ENCODE measurements at places on chromosomes 1 and 21.

GRCh38 chr21:42258150-42258884 is 39.4 kb downstream of the ABCG1 start:
- peak; percentile 50 for DNase-seq

- no peak for DNase-seq
Measured at GRCh38 chr1:217211486-217211885, 419.4 kb downstream of the GPATCH2 start.

DNA sequence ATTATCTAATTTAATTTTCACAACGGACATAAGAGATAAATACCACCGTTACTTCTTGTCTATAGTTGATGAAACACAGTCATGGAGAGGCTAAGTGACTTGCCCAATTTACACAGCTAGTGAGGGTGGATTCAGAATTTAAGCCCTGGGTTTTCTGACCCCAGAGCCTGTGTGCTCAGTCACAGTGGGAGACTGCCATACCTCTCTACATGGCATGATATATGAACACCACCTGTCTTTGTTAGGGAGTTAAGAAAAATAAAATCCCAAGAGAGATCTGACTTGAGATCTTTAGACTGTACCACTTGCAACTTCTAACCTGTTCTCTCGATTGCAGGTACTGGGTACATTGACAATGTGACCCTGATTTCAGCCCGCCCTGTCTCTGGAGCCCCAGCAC is 40.3 kb downstream of the LAMC2 start:
- DNase-seq: no peak

GRCh38 chr1:8903410-8903809 is 24.9 kb upstream of the ENO1 start:
- DNase-seq: no peak

DNA sequence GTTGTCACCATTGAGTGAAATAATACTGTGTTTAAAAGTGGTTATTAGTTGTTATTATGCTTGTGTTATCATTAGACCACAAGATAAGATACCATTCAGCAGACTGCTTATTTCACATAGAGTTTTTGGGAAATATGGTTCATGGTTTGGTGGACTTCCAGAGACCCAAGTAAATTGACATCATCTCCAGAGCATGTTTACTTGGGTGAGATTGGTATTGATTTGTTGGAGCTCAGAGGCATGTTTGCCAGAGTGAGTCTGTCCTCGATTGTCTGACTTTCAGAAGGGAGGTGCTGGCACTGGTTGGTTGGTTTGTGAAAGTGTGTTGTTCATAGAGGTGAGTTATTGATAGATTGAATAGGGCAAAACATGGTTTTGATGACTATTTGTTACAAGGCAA is 291.4 kb downstream of the TGFB2 start:
- no peak for DNase-seq

DNA sequence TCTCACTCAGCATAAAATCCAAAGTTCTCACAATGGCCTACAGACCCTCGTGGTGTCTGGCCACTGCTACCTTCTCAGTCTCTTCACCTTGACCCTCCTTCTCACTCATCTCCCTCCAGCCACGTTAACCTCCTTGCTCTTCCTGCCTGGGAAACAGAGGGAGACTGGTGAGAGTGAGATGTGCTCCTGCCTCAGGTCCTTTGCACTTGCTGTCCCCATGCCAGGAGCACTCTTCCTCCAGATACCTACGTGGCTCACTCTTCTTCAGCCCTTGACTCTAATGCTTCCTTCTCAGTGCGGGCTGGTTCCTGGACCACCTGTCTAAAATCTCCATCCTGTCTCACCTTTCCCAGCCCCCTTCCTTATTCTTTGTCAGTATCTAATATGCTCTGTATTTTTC is 24.7 kb downstream of the TRIM62 start:
- no peak for DNase-seq

- DNase-seq: no peak
Measured at GRCh38 chr1:221873673-221874072, 131.8 kb upstream of the DUSP10 start.

DNA sequence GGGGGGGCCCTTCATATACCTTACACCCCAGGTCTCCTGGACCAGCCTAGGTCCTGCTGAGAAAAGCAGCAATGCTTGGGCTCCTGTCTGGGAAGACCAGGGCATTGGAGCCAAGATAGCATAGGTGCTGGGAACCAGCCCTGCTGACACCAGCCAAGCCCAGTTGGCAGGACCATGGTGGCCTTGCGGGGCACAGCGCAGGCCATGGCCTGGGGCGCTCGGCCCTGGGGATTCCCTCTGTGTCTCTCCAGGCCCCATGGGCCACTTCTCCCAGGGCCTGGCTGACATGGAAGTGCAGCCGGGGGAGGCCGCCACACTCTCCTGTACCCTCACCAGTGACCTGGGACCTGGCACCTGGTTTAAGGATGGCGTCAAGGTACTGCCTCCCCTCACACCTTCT is 23.3 kb downstream of the IGFN1 start:
- no peak for DNase-seq

DNA sequence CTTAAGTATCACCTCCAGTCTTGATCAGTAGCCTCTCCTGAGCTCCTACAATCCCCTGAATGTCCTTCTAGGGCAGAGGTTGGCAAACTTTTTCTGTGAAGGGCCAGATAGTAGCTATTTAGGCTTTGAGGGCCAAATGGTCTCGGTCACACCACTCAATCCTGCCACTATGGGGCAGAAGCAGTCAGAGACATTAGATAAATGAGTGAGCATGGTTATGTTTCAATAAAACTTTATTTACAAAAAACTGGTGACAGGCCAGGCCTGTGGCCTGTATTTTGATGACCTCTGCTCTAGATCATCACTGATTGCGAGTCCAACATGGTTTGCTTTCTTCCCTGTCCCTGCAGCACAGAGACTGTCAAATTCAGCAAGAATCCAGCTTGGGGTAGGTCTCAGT is 36.3 kb downstream of the LRP8 start:
- no peak for DNase-seq

DNA sequence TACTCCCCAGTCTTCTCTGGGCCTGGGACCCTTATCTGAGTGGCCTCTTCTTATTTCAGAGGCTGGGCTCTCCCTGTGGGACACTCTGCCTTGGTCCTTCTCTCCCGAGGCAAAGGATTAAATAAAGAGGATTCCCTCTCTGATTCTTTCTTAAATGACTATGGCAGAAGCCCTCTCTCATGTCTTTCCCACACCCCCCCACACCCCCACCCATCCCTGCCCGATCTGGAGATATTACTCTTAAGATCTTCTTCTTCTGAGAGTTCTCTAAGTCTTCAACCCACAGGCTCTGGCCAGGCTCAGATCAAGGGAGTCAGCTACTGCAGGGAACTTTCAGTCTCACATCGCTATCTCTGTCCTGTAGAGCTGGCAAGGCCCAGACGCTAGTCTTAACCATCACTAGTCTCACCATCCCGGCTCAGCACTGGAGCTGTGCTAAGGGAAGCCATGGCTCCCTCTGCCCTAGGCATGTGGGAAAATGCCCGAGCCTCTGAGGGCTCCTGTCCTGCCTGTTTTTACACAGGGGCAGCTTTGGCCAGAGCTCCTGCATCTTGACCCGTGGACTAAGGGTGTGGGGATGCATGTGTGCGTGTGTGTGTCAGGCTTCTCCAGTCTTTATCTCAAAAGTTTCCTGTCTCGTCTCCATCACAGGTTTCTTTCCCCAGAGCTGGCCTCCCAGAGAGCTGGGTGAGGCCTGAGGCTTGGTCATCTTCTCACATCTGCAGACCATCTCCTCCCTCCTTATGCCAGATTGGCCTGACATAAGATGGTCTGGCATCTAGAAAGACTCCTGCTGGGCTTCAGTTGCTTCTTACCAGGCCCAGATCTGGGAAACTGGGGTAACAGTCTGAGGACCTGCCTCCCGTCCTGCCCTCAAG is 36.7 kb downstream of the LGR6 start:
- DNase-seq: no peak

GRCh38 chr1:232853994-232854797 is 49.0 kb downstream of the MAP10 start:
- DNase-seq: no peak

DNA sequence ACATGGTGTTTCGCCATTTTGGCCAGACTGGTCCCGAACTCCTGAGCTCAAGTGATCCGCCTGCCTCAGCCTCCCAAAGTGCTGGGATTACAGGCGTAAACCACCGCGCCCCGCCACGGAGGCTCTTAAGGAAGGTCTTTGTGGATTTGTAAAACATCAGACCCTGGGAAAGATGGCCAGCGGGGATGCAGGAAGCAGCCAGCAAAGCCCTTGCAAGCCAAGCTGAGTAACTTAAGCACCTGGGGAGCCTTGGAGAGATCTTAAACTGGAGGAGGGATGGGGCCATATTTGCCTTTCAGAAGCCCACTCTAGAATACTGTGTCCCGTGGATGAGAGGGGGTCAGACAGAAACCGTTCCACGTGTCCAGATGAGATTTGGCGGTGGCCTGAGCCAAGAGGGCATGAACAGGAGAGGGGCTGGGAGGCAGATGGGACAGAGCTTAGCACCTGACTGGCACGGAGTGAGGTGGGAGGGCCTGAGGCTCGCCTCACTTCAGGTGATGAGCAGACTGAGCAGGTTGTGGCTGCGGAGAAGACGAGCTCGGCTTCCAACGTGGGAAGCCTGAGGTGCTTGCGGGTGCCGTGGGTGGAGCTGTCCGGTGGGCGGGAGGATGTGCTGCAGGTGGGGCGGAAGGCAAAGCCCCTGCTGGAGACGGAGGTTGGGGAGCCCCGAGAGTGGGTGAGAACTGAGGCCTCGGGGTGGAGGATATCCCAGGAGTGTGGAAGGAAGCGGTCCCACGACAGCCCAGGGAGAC is 11.7 kb downstream of the C1orf216 start:
- no peak for DNase-seq

DNA sequence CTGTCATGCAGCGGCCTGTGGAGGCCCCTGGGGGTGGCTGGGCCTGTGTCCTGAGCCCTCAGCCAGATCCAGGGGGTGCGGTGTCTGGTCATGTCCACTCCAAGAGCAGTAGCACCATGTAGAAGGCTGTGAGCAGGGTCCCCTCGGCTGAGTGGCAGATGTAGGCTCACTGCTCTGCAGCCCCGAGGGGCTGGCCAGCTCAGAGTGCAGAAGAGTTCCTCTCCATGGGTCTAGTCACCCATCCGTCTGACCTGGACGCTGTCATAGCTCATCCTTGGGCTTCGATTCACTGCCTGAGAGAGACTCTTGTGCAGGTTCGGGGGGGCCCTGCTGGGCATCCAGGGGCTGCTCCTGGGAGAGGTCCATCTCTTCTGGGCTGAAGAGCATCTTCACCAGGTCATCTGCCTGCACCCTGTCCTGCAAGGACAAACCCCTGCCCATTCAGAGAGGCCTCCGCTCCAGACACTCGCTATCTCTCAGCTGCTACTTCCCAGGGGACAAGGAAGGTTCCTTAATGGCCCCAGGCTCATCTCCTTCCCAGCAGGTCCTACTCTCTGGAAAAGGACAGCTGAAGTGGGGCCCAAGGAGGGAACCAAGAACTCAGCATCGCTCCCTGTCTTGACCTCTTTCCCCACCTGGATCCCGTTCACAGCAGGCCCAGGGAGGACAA is 6.5 kb upstream of the CLDN19 start:
- DNase-seq: no peak

- DNase-seq: no peak
Measured at GRCh38 chr1:165849353-165850133, 22.1 kb downstream of the UCK2 start.

DNA sequence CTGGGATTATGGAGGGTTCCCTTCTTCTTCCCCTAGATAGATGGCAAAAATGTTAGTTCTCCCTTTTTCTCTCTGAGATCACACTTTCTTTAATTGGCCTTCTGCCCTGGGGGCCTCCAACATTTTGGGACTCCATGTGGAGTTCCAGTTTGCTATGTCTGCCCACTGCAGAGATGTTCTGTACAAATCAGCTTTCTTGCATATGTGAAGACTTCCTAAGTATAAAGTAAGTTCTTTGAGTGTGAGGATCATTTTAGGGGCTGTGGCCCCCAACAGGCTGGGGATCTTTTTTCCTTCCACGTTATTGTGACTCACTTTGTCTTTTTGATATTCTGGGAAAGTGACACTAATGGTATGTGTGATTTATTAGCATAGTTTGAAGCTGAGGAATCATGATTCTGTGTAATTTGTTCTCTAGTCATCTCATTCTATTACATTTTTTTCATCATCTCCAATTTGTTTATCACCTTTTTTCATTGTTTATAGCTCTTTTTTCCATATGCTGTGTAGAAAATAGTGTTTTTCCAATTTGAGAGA is 48.2 kb downstream of the HHAT start:
- no peak for DNase-seq

DNA sequence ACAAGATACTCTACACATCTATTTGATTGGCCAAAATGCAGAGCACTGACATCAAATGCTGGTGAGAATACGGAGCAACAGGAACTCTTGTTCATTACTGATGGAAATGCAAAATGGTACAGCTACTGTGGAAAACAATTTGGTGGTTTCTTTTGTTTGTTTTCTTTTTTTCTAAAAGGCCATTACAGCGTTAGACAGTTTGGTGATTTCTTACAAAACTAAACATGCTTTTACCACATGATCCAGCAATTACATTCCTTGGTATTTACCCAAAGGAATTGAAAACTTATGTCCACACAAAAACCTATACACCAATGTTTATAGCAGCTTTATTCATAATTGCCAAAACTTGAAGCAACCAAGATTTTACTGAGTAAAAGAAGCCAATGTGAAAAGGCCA is 66.4 kb upstream of the FBXO28 start:
- DNase-seq: no peak

DNA sequence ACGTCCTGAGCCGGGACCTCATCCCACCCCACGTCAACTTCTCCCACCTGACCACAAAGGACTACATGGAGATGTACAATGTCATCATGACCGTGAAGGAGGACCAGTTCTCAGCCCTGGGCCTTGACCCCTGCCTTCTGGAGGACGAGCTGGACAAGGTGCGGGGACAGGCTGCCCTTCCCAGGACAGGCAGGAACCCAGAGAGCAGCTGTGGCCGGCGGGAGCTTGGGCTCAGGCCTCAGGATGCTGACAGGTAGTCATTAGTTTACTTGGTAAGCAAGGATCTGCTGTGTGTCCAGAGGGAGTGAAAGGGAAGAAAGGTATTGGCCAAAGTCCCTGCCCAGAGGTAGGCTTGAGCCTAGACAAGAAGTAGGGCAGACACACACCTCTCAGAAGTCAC is 17.6 kb upstream of the KCNC4 start:
- no peak for DNase-seq

GRCh38 chr1:88741413-88741812 is 57.3 kb downstream of the PKN2 start:
- DNase-seq: no peak

- DNase-seq: no peak
Measured at GRCh38 chr1:167645140-167645541, 15.1 kb downstream of the RCSD1 start.

DNA sequence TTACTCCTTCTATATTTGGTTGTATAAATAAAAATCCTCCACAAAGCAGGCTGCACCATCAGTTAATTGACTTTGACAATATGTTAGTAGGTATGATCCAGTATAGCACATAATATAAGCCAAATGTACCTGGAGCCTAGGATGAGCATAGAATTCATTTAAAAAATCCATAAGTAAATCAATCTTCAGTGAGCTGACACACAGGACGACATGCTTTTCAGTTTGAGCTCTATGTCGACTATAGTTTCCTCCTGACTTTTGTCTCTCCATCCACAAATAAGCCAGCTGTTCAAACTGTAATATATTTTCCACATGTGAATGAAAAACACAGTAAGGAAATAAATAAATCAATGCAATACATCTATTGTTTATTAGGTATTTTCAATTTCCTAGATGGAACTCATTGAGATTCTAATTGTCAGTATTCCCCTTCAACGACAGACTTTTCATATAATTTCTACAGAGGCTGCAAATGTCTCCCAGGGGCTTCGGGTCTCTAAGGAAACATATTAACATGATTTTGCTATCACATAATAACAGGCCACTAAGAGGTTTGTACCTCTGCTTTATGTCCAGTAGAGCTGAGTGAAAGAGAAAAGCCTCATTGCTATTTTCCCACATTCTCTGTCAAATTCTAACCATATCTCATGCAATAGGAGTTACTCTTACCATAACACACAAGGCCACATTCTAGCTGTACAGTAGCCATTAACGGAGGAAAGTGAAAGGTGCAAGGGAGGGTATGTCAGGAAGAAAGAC is 180.1 kb downstream of the KCNT2 start:
- DNase-seq: no peak

All from Caco-2 (cell line).